Activated CD8-positive, alpha-beta memory T cell treated with anti-CD3 and anti-CD28 coated beads for 4 hours (primary cell): ENCODE measurements at places on chromosomes 5 and 9.

GRCh38 chr5:95644351-95645042, 2.1 kb upstream of the RFESD start:
- DNase-seq: no peak

DNA sequence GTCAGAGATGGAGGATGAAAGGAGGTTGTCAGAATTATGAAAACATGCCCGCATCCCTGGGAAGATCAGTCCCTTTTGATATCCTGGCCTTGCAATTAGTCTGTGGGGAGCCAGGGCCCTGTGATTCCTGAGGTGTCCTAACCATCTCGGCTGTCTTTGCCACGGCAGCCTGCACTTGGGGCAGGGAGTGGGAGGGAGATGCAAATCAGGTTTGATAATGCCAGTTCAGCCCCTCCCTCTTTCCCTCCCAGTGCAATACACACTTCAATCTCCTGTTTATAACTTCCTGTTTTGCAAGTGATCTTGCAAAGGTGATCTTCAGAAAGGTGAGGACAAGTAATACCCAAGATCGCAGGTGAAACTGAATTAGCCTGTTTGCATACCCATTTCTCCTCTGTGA, 114.0 kb upstream of the ALDH1B1 start:
- no peak for DNase-seq

DNA sequence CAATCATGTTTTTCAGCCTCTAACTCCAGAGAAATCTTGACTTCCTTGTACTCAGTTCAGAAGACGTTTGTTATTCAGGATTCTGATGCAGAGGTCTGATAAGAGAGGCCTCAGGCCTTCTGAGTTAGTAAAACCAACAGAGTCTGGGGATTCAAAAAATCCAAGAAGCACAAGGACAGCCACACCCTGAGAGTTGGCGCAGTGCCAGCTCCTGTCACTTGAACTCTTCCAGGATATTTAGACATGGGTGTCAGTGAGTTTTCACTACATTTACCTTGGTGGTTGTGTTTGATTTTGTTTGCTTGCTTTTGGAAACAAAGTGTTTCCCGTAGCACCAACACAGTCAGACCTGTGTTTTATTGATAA, 41.6 kb upstream of the PDE8B start:
- DNase-seq: no peak

- no peak for DNase-seq
These were observed 27.4 kb downstream of the PHAX start for GRCh38 chr5:126628102-126628501.

GRCh38 chr5:80082281-80082680, 47.1 kb downstream of the THBS4 start:
- no peak for DNase-seq

GRCh38 chr5:66987949-66988838, 208.4 kb downstream of the CD180 start:
- no peak for DNase-seq

GRCh38 chr9:137076636-137077009, 694 bp upstream of the UAP1L1 start:
- no peak for DNase-seq

GRCh38 chr9:16277471-16277960, 593.0 kb downstream of the BNC2 start:
- DNase-seq: no peak

DNA sequence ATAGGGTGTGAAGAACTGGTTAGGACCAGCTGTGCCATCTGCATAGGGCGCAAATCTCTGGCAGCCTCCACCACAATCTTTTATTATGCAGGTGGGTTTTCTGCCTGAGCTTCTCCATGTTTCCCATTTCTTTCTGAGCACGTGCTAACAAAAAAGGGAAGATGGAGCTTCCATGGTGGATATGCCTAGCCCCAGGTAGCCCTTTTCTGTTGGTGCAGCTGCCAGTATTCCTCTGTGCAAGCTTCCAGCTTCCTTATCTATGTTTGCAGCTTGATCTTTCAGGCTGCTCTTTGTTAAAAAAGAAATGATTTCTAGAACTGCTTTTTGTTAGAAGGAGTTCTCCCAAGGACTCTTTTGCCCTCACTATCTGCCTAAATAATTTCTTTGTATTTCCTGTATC, 95.0 kb upstream of the EPB41L4A start:
- DNase-seq: no peak

DNA sequence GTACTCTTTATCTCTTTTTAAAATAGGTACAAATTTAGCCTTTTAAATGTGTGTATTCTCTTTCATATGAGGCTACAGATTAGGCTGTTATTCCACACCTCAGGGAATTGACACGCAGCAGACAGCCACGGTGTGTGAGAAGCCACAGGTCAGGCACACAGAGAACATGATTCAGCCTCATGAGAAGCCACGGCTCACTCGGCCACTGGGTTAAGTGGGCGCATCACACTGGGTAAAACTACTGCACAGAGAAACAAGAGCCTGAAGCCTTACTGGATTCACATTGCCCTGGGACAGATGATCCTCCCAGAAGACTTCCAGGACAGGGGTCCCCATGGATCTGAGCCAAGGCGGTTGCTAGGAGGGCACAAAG, 28.2 kb downstream of the LPCAT1 start:
- DNase-seq: no peak

DNA sequence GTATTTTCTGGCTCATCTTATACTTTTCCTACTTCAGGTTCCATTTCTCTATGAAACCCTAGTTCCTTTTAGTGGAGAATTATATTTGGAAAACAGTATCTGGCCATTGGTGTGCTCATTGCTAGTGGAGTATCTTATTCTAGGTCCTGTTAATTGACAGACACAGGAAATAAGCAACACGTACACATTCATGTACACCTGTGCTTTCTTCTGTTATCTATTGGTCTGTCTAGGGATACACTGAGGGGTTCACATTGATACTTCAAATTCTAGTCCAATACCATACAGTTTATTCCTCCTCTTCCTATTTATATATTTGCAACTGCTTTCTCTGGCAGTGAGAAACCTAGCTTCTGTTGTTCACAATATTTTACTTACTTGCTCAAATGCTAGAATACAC, 110.2 kb downstream of the FER start:
- no peak for DNase-seq

DNA sequence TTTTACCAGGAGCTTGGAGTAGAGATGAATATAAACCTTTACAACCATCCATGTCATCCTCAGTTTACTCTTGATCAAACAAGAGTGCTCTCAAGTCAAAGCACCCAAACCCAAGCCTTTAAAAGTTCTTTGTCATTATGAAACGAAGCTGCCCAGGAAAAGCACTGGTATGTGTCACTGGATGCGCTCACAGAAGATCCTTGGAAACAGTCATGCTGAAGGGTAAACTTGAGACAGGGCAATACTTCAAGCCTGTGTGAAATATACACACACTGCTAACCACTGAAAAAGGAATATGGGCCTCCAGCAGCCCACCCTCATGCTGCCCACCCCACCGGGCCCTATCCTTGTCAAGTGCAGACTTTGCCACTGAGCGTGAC, 84.5 kb downstream of the PRRT1B start:
- DNase-seq: no peak

- DNase-seq: no peak
These were observed 107.4 kb downstream of the DAPK1 start for GRCh38 chr9:87604886-87605588.

GRCh38 chr5:141223112-141223783, at the start of gene PCDHB14:
TSS of gene PCDHB14 (plus strand) at chr5:141223343. CDS start at chr5:141223506, 163 bp downstream.
- DNase-seq: no peak

- DNase-seq: no peak
These were observed 241.9 kb upstream of the IRX4 start for GRCh38 chr5:2124434-2125170.

- no peak for DNase-seq
These were observed 23.1 kb downstream of the ADGRD2 start for GRCh38 chr9:124473310-124473709.

DNA sequence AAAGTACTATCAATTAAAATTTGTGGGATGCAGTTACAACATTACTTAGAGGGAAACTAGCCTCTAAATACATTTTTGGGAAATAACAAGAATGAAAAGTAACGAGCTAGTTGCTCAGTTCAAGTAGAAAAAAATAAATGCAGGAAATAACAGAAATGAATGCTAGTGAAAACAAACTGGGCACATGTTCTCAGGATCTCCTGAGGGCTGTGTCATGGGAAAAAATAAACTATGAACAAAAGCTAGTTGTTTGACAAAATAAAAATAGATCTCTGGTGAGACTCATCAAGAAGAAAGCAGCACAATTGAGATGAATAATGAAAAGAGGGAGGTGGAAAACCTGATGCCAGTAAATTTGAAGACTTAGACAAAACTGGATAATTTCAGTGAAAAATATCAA, 16.3 kb downstream of the IDNK start:
- DNase-seq: no peak

DNA sequence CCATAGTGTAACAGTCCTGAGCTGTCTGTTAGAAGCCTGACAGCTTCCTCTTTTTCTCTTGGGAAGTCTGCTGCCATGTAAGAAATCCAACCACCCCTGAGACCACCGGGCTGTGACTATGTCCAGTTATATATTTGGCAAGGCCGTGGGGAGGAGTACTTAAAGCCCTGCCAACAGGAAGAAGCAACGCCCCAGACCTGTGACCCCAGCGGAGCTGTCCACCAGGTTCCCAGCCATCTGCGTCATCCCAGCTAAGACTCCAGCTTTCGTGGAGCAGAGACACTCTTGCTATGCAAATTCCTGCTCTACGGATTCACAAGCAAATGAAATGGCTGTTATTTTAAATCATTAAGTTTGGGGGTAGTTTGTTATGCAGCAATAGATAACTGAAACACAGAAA, 417.3 kb downstream of the TLE4 start:
- no peak for DNase-seq

- no peak for DNase-seq
These were observed 153.3 kb upstream of the SPRY4 start for GRCh38 chr5:142478113-142478512.

DNA sequence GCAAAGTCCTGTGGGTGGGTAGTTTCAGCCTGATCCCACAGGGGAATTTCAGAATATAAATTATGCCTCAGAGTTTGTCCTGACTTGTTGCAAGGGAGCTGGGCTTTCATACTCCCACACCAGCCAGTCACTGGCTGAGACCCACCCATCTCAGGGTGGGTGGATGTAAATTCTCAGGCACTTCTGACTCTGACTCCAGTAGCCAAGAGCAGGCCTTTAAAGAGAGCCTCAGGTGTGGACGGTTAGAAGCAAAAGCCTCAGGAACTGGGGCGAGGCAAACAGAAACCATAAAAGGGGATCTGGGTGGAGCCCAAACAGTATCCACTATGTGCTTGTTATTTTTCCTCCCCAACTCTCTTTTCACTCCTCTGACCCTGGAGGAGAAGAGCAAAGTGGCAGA, 28.6 kb upstream of the FBXW11 start:
- DNase-seq: no peak

DNA sequence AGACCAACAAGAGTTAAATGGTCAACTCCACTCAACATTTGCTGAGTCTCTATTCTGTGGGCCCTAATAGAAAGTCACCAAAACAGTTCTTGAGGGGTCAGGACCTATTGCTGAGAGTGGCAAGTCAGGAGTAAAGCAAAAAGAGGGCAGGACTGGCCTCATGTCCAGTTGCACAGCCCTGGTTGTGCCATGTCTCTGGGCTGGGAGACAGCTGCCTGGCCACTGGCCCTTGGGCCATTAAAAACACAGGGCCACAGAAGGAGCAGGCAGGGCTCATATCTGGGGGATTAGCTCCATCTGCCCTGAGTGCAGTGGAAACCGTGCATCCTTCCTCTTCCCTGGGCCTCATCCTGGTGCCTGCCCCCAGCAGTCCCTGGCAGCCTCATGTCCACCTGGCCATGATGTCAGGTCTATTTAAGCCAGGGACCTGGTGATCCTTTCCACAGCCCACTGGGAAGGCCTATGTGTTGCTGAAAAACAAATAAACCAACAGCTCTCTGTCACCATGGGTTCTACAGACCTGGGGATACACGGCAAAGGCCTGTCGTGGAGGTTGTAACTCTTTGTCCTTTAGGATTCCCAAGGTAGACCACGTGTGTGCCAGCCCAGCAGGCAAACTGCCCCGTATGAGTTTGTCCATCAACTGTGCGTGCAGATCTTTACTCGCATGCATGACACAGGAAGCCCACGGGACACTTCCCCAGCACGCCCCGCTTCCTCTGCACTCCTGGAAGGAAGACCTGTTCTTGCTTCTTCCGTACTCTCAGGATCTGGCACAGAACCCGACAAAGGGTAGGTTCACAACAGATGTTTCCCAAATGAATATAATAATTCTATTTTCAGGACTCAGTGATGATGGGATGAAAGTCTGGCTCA, 148.8 kb downstream of the MTX3 start:
- DNase-seq: no peak

DNA sequence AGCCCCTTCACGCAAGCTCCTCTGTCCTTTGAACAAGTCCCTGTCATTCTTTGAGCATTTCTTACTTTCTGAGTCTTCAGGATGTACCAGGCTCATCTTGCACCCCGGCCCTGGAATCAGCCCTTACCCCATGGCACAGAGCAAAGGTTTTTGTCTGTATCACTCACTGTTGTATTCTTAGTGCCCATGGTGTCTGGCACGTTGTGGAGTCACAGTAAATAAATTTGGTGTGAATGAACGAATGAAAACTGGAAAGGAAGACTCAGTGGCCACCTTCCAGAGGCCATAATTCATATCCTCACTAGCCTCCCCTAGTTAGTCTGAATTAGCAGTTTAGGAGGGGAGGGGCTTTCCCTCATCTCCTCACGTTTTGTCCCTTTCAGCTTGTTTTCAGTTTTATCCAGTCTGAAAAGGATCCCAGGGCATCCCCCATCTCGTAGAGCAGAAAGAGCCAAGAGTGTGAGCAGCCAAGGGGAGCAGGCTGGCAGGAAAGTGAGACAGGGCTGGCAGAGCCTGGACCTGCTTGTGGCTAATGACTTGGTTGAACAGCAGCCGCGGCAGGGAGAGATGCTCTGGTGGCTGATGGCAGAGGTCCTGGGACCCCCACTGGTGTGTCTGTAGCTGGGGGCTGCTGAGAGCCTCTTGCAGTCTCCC, 42.7 kb downstream of the ZNF618 start:
- DNase-seq: no peak

- no peak for DNase-seq
These were observed 569.7 kb downstream of the ZNF608 start for GRCh38 chr5:124176692-124177091.

DNA sequence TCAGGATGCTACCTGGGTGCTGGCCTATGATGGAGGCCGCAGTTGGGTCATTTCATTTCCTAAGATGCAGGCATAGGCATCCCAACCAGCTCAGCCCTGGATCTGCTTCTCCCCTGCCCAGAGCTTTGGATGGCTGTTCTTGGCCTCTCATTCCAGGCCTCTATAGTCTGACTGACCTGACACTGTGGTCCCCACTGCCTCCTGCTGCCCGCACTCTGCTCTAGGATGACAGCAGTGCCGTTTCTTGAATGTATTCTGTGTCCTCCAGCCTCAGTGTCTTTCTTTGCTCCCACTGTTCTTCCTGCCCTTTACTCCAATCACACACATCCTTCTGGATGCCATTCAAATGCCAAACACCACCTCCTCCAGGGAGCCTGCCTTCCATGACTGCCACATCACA, 235.7 kb downstream of the HSPA4 start:
- DNase-seq: no peak

- DNase-seq: no peak
These were observed 26.2 kb upstream of the LTC4S start for GRCh38 chr5:179767496-179768100.
